Lower lobe of right lung (tissue), 2 donors: ENCODE measurements at places on chromosomes 16 and 17.

DNA sequence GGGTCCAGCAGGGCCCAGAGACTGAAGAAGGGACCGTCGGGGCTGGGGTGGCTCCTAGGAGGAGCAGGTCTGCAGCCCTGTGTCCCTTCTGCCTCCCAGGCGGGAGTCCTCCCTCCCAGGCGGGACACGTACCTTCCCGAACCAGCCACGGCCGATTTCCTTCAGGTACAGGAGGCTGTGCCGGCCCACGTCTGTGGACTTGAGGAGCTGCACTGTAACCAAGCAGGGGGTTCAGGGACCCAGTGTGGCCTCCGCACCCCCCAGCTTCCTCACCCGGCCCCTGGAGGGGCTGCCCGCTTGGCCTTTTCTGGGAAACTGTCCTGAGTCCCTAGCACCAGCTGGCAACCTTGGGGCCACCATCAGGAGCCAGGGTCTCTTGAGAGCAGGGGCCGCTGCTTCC, 37.0 kb upstream of the PVALEF start:
- no peak overlapping the region for H3K27ac ChIP-seq
- peaks cover 5% of the 10 kb centered on the region for H3K4me1 ChIP-seq
- H3K4me3 ChIP-seq, result no peak overlapping the region
- no peaks in the 10 kb centered on the region for H3K27me3 ChIP-seq
- peaks cover 11% of the 10 kb centered on the region for H3K36me3 ChIP-seq

DNA sequence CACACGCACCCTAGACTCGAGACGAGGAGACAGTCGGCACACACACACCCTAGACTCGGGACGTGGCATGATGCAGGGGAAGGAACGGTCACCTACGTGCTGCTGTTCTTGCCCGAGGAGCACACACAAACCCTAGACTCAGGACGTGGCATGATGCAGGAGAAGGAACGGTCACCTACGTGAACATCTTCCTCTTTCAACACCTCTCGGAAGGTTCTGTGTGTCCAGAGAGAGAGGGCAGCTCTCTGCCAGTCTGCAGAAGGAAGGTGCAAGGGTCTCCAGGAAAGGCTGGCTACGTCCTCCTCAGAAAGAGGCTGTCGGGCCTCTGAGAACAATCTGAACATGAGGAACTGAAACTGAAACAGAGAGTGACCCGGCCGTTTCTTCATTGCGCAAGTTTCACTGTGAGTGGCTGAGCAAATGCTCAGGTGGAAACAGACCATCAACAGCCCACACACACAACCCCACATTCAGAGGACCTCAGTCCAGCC, 43.4 kb downstream of the ZNF276 start:
- DNase-seq, result peak; percentile 77
- H3K27ac ChIP-seq, result peak overlapping the region; percentile 85
- H3K27me3 ChIP-seq, result no peaks in the 10 kb centered on the region
- H3K4me3 ChIP-seq, result peak overlapping the region; percentile 47
- no peaks in the 10 kb centered on the region for H3K36me3 ChIP-seq
- H3K4me1 ChIP-seq, result peaks cover 18% of the 10 kb centered on the region

- H3K36me3 ChIP-seq, result no peaks in the 10 kb centered on the region
- DNase-seq, result no peak
- no peak overlapping the region for H3K27ac ChIP-seq
- H3K4me1 ChIP-seq, result no peaks in the 10 kb centered on the region
- no peak overlapping the region for H3K4me3 ChIP-seq
- no peaks in the 10 kb centered on the region for H3K27me3 ChIP-seq
These were observed 28.1 kb downstream of the CBFA2T3 start for GRCh38 chr16:88948781-88949490.

GRCh38 chr16:6616746-6617145, 715.9 kb upstream of the RBFOX1 start:
- H3K36me3 ChIP-seq, result no peaks in the 10 kb centered on the region
- no peaks in the 10 kb centered on the region for H3K4me1 ChIP-seq
- no peaks in the 10 kb centered on the region for H3K27me3 ChIP-seq
- H3K4me3 ChIP-seq, result no peak overlapping the region
- no peak overlapping the region for H3K27ac ChIP-seq

GRCh38 chr17:75207760-75208159, 2.3 kb downstream of the NUP85 start:
- H3K4me3 ChIP-seq, result no peak overlapping the region
- peaks cover 45% of the 10 kb centered on the region for H3K36me3 ChIP-seq
- DNase-seq, result no peak
- H3K4me1 ChIP-seq, result peaks cover 23% of the 10 kb centered on the region

DNA sequence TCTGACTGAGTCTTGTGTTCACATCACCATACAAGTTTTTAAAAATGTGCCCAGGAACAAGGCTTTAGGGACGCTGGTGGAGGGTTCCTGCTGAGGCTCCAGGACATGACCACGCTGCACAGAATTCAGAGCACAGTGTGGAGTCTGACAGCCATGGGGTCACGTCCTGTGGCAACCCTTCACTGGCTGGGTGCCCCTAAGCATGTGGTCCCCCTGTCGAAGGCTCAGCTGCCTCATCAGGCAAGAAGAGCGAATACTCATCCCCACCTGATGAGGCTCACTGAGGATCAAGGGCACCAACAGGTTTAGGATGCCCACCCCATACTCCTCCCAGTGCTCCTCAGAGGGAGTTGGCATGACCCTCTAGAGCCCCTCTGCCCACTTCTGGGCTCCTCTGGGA, 5.9 kb downstream of the PNMT start:
- no peaks in the 10 kb centered on the region for H3K36me3 ChIP-seq
- peaks cover 13% of the 10 kb centered on the region for H3K27me3 ChIP-seq
- DNase-seq, result no peak

- H3K27me3 ChIP-seq, result no peaks in the 10 kb centered on the region
- DNase-seq, result no peak
- H3K27ac ChIP-seq, result no peak overlapping the region
- no peak overlapping the region for H3K4me3 ChIP-seq
- no peaks in the 10 kb centered on the region for H3K36me3 ChIP-seq
These were observed 215.1 kb downstream of the PRKCA start for GRCh38 chr17:66517336-66518009.

- peaks cover 79% of the 10 kb centered on the region for H3K27me3 ChIP-seq
- peak; percentile 65 for DNase-seq
- no peak overlapping the region for H3K27ac ChIP-seq
- peaks cover 14% of the 10 kb centered on the region for H3K4me1 ChIP-seq
These were observed 14.0 kb downstream of the SRCIN1 start for GRCh38 chr17:38591759-38592241.

- no peak overlapping the region for H3K27ac ChIP-seq
- H3K4me3 ChIP-seq, result no peak overlapping the region
- H3K36me3 ChIP-seq, result no peaks in the 10 kb centered on the region
- DNase-seq, result peak; percentile 61
- H3K4me1 ChIP-seq, result peaks cover 43% of the 10 kb centered on the region
These were observed 95.0 kb downstream of the RAB11FIP4 start for GRCh38 chr17:31486351-31487062.

GRCh38 chr17:74467221-74467951, 952 bp downstream of the CD300A start:
- peaks cover 30% of the 10 kb centered on the region for H3K27me3 ChIP-seq
- peak overlapping the region; percentile 73 for H3K27ac ChIP-seq
- no peaks in the 10 kb centered on the region for H3K36me3 ChIP-seq
- peak overlapping the region; percentile 56 for H3K4me3 ChIP-seq
- peaks cover 14% of the 10 kb centered on the region for H3K4me1 ChIP-seq
